ELR (cell line): ENCODE measurements at places on chromosomes 7 and 10.
A peak's percentile ranks its signal among the peaks of the same experiment; 100 is the strongest.

- no peak for DNase-seq
Measured at GRCh38 chr10:6958711-6959110, 378.6 kb upstream of the PRKCQ start.

DNA sequence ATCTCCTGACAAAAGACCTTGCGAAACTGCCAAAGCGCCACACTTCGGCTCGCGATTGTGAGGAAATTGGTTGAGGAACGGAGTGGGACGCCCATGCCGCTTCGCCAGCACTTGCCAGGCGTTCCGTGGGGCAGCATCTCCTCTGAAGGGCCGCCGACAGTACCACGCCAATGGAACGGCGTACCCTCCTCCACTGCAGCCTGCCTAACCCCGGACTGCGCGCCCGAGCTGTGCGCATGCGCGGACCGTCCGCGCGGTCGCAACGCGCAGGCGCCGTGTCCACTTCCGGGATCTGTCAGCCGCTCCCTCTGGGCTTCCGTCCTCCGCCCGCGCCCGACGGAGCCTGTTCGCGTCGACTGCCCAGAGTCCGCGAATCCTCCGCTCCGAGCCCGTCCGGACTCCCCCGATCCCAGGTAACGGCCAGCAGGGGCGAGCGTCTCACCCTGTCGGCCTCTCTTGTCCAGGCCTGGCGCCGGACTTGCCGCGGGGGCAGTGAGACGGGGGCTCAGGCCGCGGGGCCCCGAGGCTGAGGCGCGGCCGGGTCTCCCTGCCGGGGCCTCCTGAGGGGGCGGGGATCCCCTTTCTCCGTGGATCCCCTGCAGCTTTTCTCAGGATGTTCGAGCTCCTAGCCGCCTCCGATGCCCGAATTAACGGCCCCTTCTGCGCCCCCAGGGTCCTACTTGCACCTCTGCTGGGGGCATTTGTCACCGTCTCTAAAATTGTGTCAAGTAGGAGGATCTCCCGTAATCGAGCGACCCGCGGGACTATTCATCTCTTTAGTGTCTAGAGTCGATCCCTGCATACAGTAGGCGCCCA is at the start of gene ARPC1A:
Gene ARPC1A (plus strand): TSS at position 307 of the 816 bp plus-strand sequence. CDS start 7,456 bp downstream, outside the sequence.
- DNase-seq, result peak; percentile 92

DNA sequence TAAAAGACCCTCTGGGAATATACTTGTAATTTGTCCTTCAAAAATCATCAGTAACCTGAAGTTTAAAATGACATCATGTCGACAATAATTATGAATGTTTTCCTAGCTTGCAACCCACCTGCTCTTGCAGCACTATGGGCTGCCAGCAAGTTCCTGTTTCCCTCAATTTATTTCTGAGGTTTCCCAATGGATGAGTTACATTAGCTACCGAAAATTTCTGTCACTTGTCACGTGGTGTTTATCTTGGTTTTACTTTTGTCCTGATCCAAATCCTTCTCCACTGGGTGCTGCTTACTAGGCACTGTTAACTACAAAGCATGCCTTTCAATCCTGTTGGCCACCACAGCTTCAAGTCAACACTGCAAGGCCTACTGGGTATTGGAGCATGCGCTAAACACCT is 31.5 kb downstream of the GIMAP8 start:
- no peak for DNase-seq

DNA sequence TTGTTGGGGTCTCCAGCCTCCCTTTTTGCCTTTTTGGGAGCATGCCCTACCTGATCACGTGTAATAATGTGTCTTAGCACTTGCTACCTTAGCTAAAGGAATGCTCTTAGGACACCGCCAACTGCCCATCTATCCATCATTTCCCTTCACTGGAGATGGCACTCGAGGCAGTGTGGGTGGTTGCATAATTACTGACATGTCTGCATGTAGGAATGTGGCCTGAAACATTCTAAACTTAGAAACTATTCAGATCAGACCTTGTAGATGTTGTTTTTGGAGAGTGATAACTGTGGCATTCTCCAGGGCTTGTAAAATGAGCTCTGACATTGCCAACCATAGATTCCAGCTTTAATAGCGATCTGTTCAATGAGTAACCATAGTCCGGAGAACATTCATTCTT is 365.8 kb downstream of the BBS9 start:
- no peak for DNase-seq

DNA sequence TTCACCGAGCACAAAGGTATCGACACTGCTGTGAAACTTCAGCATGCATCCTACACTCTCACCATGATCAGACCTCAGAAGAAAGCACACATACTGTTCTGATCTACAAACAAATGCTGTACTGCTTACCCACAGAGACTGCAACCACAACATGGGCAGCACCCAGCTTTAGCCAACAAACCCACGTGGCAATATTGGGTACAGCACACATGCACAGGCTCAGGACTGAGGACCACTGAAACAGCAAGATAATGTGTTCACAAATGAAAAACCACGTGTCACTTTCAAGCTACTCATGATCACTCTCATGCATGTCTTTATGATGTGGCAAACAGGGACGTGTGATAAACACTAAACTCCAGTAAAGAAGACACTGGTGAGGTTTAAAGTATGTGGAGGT is 119.3 kb upstream of the PTN start:
- no peak for DNase-seq

- DNase-seq, result no peak
Measured at GRCh38 chr7:52735656-52736055, 299.8 kb upstream of the POM121L12 start.

GRCh38 chr10:24777196-24777595 is 53.5 kb upstream of the ARHGAP21 start:
- DNase-seq, result no peak

DNA sequence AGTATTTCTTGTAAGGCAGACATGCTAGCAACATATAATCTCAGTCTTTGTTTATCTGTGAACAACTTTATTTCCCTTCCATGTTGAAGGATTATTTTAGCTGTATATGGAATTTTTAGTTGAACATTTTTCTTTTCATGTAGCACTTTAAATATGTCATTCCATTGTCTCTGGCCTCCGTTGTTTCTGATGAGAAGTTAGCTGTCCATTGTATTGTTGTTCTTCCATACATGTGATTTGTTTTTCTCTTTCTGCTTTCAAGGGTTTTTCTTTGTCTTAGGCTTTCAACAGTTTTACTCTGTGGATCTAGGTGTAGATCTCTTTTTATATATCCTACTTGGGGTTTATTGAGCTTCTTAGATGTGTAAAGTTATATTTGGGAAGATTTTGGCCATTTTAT is 66.3 kb upstream of the COMTD1 start:
- no peak for DNase-seq

DNA sequence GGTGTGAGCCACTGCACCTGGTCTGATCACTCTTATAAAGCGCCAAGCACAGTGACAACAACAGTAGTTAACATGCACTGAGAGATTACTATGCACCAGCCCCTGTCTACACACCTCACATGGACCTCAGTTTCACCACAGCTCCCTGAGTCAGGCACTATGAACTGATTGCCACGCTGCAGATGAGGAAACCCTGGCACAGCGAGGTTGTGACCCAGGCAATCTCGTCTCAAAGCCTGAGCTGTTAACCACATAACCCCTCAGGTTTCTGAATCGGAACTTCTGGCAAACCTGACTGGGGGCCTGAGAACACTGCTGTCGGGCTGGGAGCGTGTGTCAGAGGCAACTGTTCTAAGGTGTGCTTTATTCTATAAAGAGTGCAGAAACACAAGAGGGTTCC is 150.8 kb downstream of the RNF216 start:
- peak; percentile 53 for DNase-seq

DNA sequence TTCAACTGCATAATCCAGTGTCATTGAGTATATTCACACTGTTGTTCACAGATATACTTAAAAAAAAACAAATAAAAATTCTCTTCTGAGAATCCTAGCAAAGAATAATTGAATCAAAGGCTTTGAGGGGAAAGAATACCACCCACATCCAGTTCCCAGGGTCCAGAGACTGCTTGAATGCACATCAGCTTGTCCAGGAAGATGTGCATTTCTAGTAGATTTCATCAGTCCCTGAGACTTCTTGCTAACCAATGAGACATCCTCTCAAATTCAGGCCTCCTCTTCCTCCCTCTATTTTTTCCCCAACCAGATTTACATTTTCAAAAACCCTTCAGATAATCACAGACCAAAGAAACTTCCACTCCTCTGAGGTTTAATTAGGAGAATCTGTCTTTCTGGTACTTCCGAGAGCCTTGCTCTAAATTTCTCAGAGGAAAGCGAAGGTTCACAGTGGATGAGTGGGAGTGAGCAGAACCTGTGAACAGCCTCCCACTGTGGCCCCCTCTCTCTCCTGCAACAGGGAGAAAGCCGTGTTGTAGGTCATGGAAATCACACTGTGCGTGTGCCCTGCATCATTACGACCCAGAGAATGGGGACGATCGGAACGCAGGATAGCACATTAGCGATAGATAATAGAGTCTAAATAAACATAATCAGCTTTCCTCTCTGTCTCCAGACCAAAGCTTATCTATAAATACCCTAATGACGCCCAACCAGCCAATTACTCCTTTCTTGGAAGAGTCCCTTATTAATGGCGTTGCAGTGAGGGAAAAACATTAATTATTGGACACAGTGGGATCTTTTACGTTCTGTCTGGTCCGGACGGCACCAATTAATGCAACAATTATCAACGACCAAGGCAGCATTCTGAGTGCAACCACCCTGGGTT is 212.5 kb downstream of the EMX2 start:
- no peak for DNase-seq

DNA sequence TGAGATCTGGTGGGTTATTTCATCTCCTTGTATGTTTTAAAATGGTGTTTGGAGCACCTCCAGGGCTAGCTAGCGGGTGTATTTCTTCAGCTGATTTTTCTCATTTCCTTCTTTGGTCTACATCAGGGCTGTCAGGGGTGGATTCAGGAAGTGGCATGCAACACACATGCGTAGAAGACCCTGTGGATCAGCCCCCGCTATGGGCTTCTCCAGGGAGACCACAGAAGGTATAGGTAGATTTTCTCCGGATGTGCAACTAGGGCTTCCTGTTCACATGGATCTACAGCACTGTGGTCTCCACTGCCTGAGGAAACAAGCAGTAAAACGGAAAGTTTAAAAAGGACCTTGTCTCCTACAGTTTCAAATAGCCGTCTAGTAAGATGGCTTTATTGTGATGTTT is 10.4 kb downstream of the NUB1 start:
- no peak for DNase-seq

GRCh38 chr10:133457100-133457841 is 3.5 kb downstream of the SCART1 start:
- no peak for DNase-seq

GRCh38 chr10:33272635-33273034 is 61.8 kb downstream of the NRP1 start:
- no peak for DNase-seq

GRCh38 chr7:124792002-124792401 is 26.4 kb upstream of the GPR37 start:
- DNase-seq, result no peak
